Activated CD4-positive, alpha-beta memory T cell treated with anti-CD3 and anti-CD28 coated beads, Interleukin-2, amount 10 ng/mL, durations not matched to agents 7 days and 5 days (primary cell): ENCODE measurements at places on chromosomes 1 and 21. TPM values are rescaled to one million over a fixed set of nuclear protein-coding genes. Genes with fewer than 3 reads are reported as not detected.

WDR64 gene
- 0.13 TPM for total RNA-seq

LENEP gene
- total RNA-seq: 1.2 TPM

MSH4 gene
- total RNA-seq: 0.25 TPM

TFF2 gene
- total RNA-seq: not detected

COQ8A gene
- total RNA-seq: 18.5 TPM

STX12 gene
- 33.1 TPM for total RNA-seq

USH2A gene
- total RNA-seq: not detected
